Aorta (tissue), 5 donors: ENCODE measurements at places on chromosomes 2 and 18. TPM values are rescaled to one million over a fixed set of nuclear protein-coding genes. Genes with fewer than 3 reads are reported as not detected.

The PSMA8 gene
- not detected for polyA plus RNA-seq

The HMSD gene
- polyA plus RNA-seq = not detected

The KLHL14 gene
- not detected for polyA plus RNA-seq

The FBXO36 gene
- 1.5 TPM for polyA plus RNA-seq

The MEP1B gene
- polyA plus RNA-seq = 6.0 TPM

The CDH19 gene
- 0.97 TPM for polyA plus RNA-seq

The MOGAT1 gene
- polyA plus RNA-seq = not detected

The CD8B2 gene
- polyA plus RNA-seq = 0.50 TPM

The NOSTRIN gene
- polyA plus RNA-seq = 0.10 TPM

The LRPPRC gene
- 10.3 TPM for polyA plus RNA-seq

The SRBD1 gene
- 6.6 TPM for polyA plus RNA-seq
